Activated effector memory CD4-positive, alpha-beta T cell treated with anti-CD3 and anti-CD28 coated beads, Interleukin-2, amount 50 U/mL, for 16 hours (primary cell): ENCODE measurements at places on chromosomes 6 and 20.

GRCh38 chr20:49468412-49468811 is 14.1 kb downstream of the KCNB1 start:
- DNase-seq = no peak

GRCh38 chr6:104527761-104528415 is 331.8 kb downstream of the HACE1 start:
- DNase-seq = no peak

- DNase-seq = peak; percentile 69
These were observed 178.7 kb downstream of the TAF4 start for GRCh38 chr20:61886721-61887595.

GRCh38 chr20:10985536-10985935 is 311.7 kb upstream of the JAG1 start:
- DNase-seq = no peak

- no peak for DNase-seq
These were observed 27.8 kb upstream of the TLDC2 start for GRCh38 chr20:36848078-36848660.

- DNase-seq = no peak
These were observed 203.8 kb downstream of the KIF16B start for GRCh38 chr20:16369441-16369840.

DNA sequence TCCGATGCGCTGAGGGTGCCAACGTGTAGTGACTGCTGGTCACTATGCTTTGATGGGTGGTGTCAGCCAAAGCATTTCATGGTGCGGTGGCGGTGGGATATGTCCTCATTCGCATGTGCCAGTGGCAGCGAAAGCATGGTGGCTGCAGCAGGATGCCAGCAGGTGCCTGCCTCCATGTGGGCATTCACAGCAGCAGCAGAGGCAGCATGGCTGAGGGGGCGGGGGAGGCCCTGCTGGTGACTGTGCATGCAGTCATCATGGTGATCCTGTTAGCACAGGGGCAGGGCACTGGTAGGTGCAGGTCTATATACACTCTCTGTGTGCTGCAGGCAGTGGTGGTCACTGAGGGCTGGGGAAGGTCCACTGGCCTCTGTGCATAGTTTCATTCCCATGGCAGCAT is 22.0 kb downstream of the FIG4 start:
- peak; percentile 63 for DNase-seq

DNA sequence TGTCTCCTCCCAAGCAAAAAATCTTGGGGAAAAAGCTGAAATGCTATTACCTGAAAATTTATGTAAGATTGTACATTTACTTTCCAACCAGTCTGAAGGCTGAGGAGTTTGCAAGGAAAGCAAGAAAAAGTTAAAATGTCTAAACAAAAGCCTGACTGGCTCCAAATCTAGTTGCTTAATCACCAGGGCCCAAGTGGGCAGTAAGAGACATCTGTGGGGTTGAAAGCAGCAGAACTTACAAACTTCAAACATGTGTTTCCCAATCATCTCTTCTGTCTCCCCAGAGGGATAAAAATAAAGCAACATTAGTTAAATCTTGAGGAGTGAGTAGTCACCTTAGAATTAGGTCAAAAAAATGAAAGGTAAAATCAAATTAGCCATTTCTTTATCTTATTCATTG is 98.6 kb downstream of the OGFRL1 start:
- no peak for DNase-seq

GRCh38 chr6:1745814-1746213 is 136.1 kb downstream of the FOXC1 start:
- DNase-seq = no peak

DNA sequence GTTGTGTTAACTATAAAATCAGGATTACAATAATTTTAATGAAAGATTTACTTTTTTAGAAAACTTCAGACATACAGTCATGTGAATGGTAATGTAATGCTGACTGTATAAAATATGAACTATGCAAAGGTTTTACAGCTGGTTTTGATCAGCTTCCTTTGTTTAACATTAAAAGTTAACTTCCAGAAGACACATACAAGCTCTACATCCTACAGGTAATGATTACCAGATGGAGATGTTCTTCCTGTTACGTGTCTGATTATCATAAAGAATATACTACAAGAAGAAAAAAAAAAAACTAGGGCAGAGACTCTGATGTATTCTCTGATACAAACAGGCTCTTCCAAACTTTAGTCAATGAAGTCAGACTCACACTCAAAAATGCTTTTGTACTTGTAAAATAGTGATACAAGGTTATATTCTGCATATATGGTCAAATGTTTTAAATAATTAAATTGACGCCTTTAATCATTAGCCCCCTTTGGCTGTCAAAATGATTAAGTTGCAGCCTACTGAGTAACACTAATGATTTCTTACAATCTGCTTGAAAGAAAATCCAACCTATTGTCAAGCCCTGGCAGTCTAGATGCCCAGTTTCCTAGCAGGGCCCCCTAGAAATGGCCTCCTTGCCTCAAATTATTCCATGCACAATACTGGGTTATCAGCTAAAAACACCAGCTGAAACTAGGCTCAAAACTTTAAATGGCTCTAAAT is 251.8 kb upstream of the RUNX2 start:
- DNase-seq = no peak

GRCh38 chr6:53710788-53711187 is 45.2 kb upstream of the KLHL31 start:
- DNase-seq = no peak

DNA sequence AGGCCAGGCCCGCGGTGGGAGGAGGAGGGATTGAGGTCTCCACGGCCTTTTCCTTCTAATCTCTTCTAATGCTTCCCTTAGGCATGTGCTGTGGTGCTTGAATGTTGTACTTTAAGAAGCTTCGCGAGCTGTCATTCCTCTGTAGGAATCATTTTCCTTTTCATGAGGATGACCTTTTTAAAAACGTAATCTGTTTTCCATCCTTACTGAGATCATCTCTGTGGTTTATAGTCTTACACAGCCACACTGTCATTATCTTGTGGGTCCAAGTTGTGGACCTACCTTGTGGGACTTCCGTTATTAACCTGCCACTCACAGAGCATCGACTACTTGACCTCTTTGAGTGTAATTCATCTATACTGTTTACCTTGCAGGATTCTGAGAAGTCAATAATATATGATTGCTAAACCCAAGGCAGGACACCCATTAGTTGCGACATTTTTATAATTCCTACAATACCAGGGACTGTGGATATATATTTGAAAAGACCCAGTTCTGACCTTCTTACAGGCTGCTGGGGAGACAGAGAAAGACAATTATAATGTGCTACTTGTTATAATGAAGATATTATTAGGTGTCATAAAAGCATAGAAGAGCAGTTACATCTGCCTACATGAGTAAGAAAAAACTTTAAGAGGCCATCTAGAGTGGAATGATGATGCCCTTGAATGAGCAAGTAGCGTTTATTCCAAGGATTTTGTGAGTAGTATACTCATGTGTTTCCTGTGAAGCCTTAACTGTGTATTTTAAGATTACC is 842 bp downstream of the SLC25A27 start:
- no peak for DNase-seq

- no peak for DNase-seq
These were observed 9.5 kb upstream of the NUP153 start for GRCh38 chr6:17716221-17716620.

GRCh38 chr20:21376626-21377025 is 20.7 kb downstream of the NKX2-4 start:
- no peak for DNase-seq

DNA sequence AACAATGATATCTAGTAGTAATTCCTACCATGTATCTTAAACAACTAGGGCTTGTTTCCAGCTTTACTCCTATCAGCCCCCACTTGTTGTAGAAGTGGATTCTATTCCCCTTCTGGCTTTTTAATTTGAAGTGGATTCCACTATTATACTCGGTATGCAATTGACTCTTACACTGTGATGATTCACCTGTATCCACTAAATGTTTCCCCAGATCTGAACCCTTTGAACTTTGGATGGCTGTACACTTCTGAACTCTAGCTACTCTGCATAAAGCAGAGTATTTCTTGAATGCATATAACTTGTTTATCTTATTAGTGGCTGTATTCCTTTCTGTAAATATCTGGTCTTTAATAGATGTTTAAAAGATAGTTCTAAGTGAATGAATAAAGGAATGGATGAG is 538.4 kb upstream of the NRSN1 start:
- DNase-seq = no peak

DNA sequence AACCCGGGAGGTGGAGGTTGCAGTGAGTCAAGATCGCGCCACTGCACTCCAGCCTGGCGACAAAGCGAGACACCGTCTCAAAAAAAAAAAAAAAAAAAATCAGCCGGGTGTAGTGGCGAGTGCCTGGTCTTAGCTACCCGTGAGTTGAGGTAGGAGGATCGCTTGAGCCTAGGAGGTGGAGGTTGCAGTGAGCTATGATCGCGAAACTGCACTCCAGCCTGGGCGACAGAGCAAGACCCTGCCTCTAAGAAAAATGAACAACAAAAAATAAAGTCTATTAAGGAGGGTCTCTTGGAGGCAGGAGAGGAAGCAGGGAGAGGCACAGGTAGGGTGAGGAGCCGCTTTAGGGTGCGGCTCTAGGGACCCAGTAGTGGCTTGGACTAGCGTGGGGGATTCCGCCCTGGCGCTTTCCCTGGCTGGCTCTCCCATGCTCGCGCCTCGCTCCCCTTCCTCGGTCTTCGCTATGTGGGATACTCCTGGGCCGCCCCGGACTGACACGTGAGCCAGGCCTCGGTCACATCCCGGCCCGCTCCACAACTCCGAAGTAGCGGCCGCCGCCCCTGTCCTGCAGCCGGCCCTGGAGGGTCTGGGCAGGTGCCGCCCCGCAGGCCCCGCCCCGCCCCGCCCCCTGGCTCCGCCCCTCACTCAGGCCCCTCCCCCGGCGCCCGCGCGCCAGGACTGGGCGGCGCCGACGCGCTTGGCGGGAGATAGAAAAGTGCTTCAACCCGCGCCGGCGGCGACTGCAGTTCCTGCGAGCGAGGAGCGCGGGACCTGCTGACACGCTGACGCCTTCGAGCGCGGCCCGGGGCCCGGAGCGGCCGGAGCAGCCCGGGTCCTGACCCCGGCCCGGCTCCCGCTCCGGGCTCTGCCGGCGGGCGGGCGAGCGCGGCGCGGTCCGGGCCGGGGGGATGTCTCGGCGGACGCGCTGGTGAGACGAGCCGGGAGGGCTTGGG is at the start of gene MYBL2:
Gene MYBL2 (plus strand): TSS at position 739 of the 953 bp plus-strand sequence. CDS start 170 bp downstream, at position 909.
- DNase-seq = peak; percentile 90

DNA sequence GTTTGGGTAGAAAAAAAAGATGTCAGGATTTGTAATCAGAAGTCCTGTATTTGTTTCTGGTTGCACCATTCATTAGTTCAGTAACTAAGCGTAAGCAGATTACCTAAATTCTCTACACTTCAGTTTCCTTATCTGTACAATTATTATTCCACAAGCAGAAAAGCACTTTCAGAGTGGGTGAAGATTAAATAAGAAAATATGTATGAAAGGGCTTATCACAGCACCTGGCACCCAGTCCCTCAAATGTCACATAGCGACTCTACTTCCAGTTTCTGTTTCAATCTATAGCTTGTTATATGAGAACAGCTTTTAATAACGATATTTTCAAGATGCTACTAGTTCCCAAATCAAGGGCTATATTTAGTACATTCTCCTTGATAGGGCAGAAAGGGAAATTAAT is 31.4 kb downstream of the RGS17 start:
- no peak for DNase-seq

- DNase-seq = no peak
These were observed 189.1 kb downstream of the TBX18 start for GRCh38 chr6:84575264-84575663.

GRCh38 chr6:12369781-12370262 is 79.7 kb downstream of the EDN1 start:
- no peak for DNase-seq

DNA sequence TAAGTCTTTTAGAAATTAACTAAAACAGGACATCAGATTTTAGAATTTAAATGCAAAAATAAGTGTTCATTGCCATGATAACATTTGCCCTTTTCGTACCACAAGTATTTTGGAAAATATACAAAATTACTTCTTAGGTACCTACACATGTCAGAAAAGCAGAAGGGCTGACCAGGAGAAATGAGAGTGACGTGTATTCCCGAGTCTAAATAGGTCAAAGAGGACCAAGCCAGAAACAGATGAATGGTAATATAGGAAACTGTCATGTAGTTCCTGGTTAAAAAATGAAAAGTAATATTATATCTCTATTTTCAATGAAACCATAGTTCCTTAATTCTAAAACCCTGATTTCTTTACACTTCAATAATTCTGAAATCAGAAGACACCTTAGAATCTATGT is 126.2 kb downstream of the IPCEF1 start:
- DNase-seq = no peak

- no peak for DNase-seq
These were observed 194.0 kb downstream of the ARHGAP18 start for GRCh38 chr6:129516005-129516404.

DNA sequence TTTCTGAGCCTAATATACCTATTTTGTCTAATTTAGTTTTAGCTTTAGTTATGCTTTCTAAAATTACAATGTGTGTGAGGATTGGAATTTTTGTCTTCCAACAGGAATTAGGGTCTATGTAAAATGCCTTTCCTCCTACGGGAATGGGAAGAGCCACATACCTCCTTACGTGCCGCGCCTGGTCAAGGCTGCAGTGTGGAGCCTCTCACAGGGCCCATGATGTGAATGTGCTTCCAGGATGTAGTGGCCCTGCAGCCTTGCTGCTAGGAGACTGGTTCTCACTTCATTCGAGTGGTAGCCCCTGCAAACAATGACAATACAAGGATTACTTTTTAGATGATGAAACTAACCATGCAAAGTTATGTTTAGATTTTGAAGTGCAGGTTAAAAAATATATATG is 110.2 kb downstream of the SOBP start:
- DNase-seq = no peak

GRCh38 chr6:51552435-51552834 is 535.0 kb downstream of the PKHD1 start:
- DNase-seq = no peak

GRCh38 chr20:51412333-51412871 is 130.1 kb downstream of the NFATC2 start:
- no peak for DNase-seq

DNA sequence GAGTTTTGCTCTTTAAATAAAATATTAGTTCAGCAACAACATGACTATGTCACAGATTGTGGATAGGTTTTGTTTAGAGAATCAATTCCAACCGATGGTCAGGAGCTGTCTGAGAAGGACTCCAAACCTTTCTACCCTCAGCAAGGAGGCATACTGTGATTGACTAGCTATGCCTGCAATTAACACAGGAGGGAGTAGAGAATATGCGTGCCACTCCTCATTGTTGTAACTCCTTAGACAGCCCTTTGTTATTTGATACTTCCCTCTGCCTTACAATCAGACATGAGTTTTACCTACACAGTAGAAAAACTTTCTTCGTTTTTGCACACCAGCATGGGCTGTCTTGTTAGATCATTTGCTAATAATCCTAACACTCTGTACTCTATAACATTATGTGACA is 796.5 kb downstream of the PRIM2 start:
- no peak for DNase-seq

GRCh38 chr6:52326540-52327364 is 35.2 kb upstream of the PAQR8 start:
- DNase-seq = no peak

- DNase-seq = no peak
These were observed 1.5 kb downstream of the TP53INP2 start for GRCh38 chr20:34705397-34706301.

DNA sequence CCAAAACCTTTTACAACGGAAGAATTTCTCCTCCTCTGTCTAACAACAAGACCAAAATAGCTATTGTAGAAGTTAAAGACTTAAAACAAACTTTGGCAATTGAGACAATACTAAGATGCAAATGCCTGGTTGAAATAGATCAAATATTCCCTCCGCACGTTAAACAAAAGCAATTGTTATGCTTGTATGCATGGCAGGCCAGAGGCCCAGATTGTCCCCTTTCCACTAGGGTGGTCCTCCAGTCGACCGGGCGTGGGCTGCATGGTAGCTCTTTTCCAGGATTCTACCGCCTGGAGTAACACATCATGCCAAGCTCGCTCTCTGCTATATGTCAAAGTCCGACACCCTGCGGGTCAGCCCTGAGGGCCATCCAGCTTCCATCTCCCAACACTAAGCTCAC is 234.7 kb downstream of the RNGTT start:
- no peak for DNase-seq
